ENCODE measurements at places on chromosomes 16 and 17.
A peak's percentile ranks its signal among the peaks of the same experiment; 100 is the strongest.

DNA sequence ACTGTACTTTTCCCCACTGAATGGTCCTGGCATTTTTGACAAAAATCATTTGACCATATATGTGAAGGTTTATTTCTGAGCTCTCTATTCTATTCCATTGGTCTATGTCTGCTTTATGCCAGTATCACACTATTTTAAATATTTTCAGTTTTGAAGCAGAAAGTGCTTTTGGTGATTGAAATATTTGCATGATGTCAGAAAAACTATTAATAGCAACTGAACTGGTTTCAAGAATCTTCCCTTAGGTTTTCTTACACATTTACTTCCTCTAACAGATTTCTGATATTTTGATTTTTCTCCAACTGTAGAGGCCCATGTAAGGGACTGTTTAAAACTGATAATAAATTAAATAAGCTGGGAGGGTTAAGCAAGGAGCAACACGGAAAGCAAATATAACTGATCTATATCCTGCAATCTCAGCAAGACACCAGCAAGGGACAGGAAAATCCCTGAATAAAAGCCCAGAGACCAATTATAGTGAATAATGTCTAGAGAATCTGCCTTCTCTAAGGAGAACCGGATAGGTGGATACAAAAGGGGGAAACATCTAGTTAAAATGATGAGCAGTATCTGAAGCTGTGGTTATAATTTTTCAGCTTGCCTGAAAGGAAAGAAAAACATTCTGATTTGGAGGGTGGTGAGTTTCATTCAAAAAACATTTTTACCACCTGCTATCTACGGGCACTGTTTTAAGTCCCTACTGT lies 80.9 kb upstream of the STAC2 start:
- DNase-seq: no peak

- no peak for DNase-seq
Measured at GRCh38 chr17:68441070-68441770, 16.1 kb downstream of the WIPI1 start.

- DNase-seq: no peak
Measured at GRCh38 chr16:72800524-72801161, 247.3 kb downstream of the ZFHX3 start.

DNA sequence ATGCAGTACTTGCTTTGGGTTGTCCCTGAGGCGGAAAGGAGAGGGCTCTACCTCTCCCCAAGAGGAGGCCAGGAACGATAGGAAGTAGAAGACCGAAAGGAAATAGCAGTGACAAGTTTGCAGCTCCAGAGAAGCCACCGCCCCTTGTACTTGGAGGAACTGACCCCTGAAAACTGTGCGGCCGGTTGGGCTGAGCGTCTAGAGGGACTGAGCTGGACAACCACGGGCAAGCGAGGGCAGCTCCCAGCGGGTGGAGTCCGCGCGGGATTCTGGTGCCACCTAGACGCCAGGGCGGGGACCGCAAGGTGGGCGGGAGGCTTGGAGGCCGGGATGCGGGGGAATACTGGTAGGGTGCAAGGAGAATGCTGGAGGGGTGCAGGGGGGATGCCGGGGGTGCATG lies 1.3 kb upstream of the SLC6A4 start:
- no peak for DNase-seq

- no peak for DNase-seq
Measured at GRCh38 chr16:30678586-30678970, 20.3 kb downstream of the FBRS start.

DNA sequence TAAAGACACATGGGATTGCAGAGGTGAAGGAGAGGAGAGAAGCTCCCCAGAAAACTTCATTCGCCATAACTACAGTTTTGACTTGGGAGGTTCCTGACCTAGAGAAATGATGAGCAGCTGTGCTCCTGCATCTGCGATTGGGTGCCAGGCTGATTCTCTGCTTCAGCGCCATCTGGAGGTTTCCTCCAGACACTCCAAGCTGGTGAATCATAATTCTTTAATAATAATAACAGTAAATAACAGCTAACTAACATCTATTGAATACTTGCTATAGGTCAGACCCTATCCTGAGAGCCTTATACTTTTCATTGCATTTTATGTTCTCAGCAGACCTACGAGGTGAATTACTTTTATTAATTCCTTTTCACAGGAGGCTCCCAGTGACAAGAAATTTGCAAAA lies 575.8 kb downstream of the TOX3 start:
- no peak for DNase-seq

GRCh38 chr16:23385441-23385840 lies 67.5 kb downstream of the COG7 start:
- DNase-seq: no peak

- DNase-seq: no peak
Measured at GRCh38 chr16:86065711-86066110, 166.7 kb downstream of the IRF8 start.

GRCh38 chr17:77721846-77722160 lies 236.7 kb upstream of the TNRC6C start:
- DNase-seq: no peak

DNA sequence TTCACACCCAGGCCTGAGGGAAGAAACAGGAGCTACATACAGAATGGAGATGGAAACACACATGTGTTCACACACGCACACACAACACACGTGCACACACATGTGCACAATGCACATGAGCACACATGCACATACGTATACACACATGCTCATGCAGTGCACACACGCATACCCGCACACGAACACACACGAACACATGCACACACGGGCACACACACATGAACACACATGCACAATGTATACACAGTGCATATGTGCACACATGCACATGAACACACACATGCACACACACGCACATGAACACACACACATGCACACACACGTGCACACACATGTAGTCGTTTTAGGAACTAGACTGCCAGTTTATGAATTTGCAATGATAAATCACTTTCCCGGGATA lies 49.3 kb upstream of the CDR2 start:
- no peak for DNase-seq

GRCh38 chr17:27079660-27080059 lies 214.3 kb upstream of the WSB1 start:
- DNase-seq: no peak

DNA sequence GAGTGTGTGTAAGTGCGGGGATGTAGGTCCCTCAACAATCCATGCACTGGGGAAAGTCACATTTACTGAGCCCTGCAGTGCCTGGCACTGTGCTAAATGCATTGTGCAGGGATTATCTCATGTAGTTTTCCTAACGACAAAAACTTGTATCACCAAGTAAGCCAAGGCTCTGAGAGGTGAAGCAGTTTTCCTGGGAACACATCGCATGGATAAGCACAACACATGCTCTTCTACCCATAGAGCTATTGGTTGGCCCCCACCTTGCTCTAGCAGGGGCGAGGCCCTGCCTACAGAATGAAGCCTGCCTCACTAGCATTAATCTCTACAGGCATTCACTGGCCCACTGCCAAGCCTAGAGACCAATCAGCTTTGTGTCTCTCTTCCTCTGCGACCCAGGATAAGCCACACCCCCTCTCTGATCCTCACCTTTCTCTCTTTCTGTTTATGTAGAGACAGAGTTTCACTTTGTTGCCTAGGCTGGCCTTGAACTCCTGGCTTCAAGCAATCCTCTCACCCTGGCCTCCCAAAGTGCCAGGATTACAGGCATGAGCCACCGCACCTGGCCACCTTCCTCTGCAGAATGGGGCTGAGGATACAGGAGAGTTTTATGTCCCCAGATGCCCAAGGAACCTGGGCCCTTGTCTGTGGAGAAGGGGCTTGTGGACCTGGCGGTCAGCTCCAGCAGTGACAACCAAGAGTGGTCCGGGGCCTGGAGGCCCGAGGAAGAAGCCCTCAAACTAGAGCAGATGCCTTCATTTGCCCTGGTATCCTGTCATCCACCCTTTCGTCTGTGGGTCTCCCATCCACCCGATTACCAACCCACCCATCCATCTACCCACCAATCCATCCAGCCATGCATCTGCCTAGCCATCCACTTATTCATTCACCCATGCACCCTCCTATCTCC lies 12.8 kb downstream of the CDH16 start:
- DNase-seq: no peak

GRCh38 chr17:5418858-5419355 lies 555 bp downstream of the NUP88 start:
- DNase-seq: peak; percentile 82

GRCh38 chr17:81566461-81567126 lies 14.4 kb upstream of the FAAP100 start:
- no peak for DNase-seq

- DNase-seq: no peak
Measured at GRCh38 chr17:10149573-10150399, 48.6 kb downstream of the GAS7 start.

All from naive thymus-derived CD8-positive, alpha-beta T cell (primary cell).